ENCODE measurements at places on chromosomes 2 and 18.

- no peak for DNase-seq
Observed at GRCh38 chr2:175597286-175597685, 404.8 kb downstream of the LNPK start.

DNA sequence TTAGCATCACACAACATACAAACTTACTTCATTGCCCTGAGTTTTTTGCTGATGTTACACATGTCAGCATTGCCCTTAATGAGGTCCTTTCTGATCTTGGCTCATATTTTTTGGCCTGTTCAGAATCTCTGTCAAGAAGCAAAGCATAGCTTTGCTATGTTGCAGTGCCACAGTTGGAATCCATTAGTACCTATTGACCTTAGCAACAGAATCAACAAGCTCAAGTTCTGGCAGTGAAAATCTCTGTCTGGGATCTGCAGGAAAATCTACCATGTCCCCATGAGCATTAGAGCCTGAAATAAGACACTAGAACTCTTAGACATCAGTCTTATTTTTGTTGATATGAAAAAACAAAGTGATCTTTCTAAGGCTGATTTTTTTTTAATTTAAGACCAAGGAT, 105.6 kb upstream of the FHL2 start:
- no peak for DNase-seq

DNA sequence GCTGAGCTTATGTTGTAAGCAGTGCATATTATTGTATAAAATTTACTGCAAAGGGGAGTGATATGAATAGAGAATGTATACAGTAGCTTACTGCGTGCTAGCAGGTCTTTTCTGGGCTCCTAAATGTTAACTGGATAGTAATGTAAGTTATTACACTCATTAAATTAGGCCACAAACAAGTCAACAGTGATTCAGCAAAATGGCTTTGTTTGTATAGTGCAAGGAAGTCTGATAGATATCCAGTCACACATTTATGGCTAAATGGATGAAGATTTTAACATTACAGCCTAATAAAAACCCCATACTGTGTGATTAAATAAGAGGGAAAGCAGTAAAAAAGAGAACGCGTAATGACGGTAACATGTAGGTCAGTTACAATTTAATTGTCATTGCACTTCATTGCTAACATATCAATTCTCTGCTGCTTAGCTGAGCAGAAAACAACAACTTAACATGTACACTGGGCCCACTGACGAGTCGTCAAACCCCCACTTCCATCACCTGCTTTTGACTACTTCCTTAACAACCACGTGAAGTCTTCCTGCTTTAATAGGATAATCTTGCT, 665.0 kb upstream of the FANCL start:
- no peak for DNase-seq

- DNase-seq: no peak
Observed at GRCh38 chr2:55949211-55949610, 25.6 kb upstream of the EFEMP1 start.

DNA sequence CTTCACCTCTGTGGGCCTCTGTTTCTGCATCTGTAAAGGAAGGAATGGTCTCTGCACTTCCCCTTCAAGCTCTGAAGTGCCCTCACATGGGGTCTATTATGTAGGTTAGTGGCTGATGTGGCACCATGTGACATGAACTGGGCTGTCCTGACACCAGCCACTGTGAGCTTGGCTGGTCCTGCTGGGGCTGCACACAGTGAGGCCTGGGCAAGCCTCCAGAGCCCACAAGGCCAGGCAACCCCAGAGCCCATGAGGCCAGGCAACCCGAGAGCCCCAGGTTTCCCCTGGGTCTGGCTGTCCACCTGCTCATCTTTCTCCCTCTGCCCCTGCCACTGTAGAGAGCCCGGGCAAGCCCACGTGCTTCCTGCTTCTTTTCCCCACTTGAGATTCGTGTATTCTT, 150.1 kb upstream of the SMAD2 start:
- no peak for DNase-seq

DNA sequence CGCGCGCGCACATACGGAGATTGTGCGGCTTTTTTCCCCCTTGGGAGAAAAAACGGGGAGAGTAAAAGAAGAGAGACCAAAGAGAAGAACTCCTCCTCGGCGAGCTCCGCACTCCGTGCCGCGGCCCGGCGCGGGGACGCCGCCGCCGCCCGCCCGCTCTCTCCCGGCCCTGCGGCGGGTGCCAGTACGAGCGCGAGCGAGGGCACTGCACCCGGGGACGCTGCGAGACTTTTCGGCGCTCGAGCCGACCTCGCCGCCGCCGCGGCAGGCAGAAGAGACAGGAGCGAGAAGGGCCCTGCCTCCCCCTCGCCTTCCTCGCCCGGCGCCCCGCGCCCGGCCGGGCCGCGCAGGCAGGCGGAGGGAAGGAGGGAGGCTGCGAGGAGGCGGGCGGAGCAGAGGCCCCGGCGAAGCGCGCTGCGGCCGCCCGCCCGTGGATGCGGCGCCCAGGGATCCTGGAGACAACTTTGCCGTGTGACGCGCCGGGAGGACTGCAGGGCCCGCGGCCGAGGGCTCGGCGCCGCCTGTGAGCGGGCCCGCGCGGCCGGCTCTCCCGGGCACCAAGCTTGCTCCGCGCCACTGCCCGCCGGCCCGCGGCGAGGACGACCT, 857 bp upstream of the INHBB start:
- no peak for DNase-seq

- no peak for DNase-seq
Observed at GRCh38 chr2:220476877-220477276, 849.4 kb downstream of the SLC4A3 start.

DNA sequence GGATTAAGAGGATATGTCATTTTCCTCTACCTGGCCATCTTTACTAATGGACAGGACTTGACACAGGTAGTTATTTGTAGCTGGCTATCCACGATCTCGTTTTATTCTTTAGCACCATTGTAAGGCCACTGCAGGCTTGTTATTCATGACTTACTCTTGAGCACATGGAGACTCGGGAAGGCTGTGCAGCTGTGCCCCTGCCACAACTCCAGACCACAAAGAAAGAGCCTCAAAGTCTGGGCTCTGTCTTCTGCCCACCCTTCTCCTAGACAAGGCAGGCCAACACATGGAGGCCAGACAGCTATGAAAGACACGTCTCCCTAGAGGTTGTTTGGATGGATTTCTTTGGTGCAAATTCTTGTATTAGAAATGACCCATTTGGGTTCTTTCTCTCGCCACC, 133.8 kb downstream of the NAPG start:
- DNase-seq: no peak

- no peak for DNase-seq
Observed at GRCh38 chr2:99868260-99868659, 274.1 kb downstream of the AFF3 start.

DNA sequence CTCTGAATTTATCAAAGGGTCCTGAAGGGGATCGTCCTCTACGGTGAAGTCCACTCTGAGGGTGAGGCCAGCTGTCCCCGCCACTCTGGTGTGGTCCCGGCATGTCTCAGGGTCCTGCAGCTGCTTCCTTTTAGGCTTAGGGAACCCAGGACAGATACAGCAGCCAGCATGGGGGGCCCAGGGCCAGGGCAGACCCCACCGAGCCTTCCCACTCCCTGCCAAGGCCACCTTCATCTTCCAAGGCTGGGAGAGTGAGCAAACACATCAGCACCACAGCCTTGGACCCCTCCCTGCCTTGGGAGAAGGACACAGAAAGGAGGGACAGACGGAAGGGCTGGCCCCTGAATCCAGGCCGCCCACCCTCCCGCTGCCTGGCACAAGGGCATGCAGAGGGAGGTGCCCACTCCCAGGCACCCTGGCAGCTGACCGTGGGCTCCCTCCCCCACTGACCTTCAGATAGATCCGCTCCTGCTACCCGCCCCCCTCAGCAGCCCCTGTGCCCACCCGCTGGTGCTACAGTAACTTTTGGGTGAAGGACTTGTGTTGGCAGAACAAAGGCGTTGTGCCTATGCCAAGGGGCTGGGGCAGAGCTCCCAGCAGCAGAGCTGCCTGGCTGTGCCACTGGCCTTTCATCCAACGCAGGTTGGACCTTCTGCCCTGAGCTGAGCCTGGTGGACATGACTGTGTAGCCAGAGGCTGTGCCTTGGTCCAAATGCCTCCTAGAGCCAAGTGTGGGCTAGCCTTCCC, 7.6 kb downstream of the CYP26B1 start:
- DNase-seq: no peak

GRCh38 chr2:100588071-100588786, 25.4 kb downstream of the PDCL3 start:
- DNase-seq: no peak

DNA sequence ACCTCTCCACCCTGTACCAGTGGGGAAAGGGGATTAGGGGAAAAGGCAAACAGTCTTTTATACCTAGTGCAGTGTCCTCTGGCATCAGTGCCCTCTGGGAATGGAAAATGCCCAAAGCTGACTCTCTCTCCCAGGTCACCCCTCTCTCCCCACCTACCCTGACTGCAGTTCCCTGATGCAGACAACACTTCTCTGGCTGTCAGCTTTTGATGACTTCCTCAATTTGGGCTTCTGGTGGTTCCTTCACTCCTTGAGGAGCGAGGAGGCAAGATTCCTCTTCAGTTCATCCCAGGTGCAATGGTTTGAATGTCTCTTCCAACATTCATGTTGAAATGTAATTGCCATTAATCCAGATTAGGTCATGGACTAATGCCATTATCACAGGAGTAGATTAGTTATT, 19.7 kb upstream of the PPM1B start:
- DNase-seq: no peak

DNA sequence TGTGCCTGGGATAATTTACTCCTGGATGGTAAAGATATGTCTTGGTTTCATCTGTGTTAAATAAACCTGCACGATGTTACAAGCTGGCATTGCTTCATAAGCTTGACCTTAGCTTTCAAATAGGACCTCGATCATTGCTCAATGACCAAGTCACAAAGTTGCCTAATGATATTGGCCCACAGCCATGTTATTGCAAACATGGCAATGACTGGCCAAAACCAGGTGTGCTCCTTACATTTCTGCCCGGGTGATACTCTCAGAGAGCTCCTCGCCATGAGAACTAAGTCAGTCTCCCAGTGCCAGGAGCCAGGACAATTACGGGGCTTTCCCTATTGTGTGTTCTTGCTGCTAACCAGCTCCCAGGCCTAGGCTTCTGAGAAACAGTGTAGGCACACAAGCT, 72.5 kb upstream of the CYP1B1 start:
- DNase-seq: no peak

DNA sequence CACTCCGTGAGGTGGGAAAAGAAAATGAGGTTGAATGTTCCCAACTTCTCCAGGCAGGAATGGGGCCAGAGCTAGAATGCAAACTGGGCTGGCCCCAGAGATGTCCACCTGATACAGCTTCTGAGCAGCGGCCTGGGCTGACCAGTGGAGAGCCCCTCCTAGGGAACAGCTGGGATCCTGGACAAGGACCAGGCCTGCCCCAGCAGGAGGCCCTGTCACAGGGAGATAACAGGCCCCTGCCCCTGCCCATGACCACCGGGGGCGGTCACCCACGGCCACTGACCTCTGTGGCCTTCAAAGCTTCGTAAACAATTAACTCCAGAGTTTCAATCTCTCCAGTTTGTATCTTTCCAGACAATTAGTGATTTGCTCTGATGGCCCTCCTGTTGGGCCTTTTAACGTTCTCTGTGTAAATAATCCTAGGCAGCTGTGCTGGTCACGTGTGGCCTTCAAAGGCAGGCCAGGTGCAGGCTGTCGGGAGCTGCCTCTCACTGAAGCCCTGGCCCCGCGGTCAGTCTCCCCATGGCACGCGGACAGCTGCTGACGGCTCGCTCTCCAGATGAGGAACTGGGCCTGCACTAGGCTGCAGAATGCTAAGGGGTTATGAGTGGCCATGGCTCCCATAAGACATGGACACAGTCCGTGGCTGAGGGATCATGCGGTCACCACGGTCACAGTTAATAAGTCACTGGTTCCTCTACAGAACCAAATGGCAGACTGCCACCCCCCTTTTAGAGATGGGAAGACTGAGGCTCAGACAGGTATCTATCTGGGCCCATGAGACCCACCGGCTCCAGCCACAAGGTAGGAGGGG, 9.2 kb downstream of the HS6ST1 start:
- no peak for DNase-seq

- no peak for DNase-seq
Observed at GRCh38 chr2:137251045-137251444, 485.7 kb downstream of the THSD7B start.

GRCh38 chr2:68750592-68751396, 16.2 kb downstream of the ARHGAP25 start:
- no peak for DNase-seq

- DNase-seq: no peak
Observed at GRCh38 chr18:58653814-58654509, 17.3 kb upstream of the MALT1 start.

- DNase-seq: no peak
Observed at GRCh38 chr2:200380833-200381542, 74.5 kb downstream of the SPATS2L start.

GRCh38 chr18:48693625-48694262, 154.9 kb downstream of the CTIF start:
- DNase-seq: no peak

GRCh38 chr2:15816226-15816625, 124.1 kb upstream of the MYCN start:
- DNase-seq: no peak

DNA sequence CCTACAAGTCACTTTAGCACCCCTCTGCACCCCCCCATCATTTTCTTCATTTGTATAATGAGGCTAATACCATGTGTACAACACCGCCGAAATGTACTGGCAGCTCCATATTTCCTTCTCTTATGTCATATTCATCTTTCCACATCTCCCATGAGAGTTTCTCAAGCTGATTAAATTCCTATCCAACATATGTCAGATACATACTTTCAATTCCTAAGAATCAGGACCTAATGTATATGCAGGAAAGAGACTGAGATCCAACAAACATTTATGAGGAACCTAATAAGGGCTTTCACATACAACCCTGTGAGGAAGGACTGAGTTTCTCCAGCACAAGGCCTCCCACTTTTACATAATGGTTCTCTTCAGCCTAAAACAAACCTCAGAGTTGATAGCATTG, 41.9 kb downstream of the PRKD3 start:
- no peak for DNase-seq

- DNase-seq: no peak
Observed at GRCh38 chr2:133434959-133435668, 133.1 kb downstream of the NCKAP5 start.

- no peak for DNase-seq
Observed at GRCh38 chr2:229417916-229418315, 146.8 kb upstream of the PID1 start.

DNA sequence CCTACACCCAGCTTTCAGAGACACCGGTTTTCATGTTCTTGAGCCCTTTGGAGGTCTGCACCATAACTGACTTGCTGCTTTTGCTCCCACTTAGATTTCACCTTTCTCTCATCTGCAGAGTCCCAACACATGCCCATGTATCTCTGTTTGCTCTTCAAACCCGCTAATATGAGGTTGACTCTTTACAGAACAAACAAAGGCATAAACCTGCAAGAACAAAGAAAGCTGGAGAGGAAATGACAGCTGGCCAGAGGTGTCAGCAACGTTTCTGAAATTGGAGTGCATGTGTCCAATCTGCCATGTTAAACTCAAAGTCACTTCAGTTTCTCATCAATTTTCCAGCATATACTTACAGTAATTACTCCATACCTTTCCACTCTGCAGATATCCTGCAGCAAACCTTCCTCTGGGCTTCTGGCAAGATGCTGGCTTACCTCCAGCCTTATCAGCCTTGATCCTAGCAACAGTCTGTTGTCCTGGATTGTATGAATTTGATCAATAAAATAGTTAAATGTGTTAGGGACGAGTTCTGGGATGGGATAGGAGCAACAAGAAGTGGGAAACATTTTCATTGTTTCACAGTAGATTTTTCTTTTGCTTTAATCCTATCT, 157.4 kb downstream of the FHOD3 start:
- DNase-seq: no peak
